ENCODE measurements at places on chromosomes 13 and 19.

GRCh38 chr13:42786715-42787114 lies 5.3 kb downstream of the FAM216B start:
- DNase-seq = no peak

DNA sequence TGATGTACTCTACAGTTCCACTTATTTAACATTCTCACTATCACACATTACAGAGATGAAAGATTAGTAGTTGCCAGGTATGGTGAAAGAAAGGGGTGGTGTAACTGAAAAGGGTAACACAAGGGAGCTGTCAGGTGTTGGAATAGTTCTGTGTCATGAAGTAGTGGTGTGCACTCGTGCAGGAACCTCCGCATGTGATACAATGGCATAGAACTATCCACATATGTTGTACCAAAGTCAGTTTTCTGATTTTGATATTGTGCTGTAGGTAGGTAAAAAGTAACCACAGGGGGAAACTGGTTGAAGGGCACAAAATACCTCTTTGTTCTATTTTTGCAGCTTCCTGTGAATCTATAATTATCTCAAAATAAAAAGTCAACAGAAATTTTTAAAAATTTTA lies 24.4 kb upstream of the RPL21 start:
- DNase-seq = no peak

DNA sequence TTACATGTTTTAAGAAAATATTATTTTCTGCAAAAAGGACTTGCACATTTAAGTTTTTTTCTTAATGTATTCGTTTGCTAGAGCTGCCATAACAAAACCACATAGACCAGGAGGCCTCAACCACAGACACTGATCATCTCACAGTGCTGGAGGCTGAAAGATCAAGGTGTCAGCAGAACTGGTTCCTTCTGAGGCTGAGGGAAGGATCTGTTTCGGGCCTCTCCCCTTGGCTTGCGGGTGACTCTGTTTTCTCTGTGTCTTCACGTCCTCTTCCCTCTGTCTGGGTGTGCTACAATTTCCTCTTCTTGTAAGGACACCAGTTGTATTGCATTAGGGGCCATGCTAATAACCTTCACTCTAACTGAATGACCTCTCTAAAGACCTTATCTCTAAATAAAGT lies 364.2 kb downstream of the IRS2 start:
- DNase-seq = peak; percentile 4

- DNase-seq = no peak
Observed at GRCh38 chr19:55303477-55303876, 19.7 kb downstream of the BRSK1 start.

- peak; percentile 91 for DNase-seq
Observed at GRCh38 chr19:47243776-47244547, 12.4 kb upstream of the CCDC9 start.

DNA sequence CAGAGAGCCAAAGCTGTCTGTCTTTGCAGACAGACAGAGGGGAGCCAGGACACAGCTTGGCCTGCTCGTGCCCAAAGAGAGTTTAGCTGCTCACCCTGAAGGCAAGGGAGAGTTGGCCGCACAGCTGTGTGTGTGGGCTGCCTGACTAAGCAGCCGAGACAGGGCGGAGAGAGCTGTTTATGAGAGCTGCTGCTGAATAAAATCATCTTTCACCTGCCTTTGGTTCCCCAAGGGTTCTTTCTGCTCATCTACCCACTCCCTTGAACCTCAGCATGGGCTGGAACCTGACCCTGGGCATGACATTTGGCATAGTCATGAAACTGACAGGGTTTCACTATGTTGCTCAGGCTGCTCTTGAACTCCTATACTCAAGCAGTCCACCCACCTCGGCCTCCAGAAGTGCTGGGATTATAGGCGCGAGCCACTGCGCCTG lies 98.2 kb downstream of the RBM26 start:
- DNase-seq = peak; percentile 33

DNA sequence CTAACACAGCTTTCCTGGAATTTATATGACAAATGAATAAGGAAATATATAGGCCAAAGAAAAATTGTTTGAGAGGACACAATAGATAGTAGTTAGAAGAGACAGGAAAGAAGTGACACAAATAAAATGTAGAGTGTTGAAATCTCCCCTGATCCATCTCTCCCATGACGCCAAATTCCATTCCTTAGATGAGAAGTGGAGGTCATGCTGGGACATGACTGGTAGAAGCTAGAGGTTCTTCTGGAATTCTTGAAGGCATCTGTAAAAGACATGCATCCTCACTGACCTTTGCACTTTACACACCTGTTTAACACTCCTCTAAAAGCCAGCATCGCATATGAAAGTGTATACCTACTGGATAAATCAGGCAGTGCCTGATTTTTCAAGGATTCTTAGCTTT lies 67.8 kb downstream of the DGKH start:
- DNase-seq = no peak

DNA sequence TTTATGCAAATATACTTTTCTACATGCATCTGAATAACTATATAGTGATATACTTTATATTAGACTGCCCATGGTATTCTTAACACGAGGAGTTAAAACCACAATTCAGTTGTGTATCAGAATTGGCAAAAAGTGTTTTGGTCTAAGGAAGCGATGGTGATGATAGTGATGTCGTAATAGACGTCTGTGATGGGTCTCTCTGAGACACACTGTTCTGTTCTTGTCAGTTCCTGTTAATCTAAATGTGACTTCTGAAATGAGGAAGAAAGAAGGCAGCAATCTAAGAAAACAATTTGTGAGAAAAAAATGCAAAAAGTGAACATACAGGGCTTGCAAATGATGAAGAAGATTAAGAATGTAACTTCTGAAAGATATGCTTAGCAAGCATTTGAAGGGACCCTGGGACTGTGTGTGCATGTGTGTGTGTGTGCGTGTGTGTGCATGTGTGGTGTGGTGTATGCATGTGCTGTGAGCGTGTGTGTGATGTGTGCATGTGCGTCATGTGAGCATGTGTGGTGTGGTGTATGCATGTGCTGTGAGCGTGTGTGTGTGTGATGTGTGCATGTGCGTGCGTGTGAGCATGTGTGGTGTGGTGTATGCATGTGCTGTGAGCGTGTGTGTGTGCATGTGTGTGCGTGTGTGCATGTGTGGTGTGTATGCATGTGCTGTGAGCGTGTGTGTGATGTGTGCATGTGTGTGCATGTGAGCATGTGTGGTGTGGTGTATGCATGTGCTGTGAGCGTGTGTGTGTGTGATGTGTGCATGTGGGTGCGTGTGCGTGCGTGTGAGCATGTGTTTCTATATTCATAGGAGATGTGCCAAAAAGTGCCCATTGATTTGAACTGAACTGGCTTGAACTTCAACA lies 131.8 kb downstream of the IRS2 start:
- no peak for DNase-seq

GRCh38 chr13:90751026-90751425 lies 596.5 kb upstream of the MIR17HG start:
- DNase-seq = no peak

- peak; percentile 30 for DNase-seq
Observed at GRCh38 chr19:5445561-5446055, 9.6 kb upstream of the ZNRF4 start.

DNA sequence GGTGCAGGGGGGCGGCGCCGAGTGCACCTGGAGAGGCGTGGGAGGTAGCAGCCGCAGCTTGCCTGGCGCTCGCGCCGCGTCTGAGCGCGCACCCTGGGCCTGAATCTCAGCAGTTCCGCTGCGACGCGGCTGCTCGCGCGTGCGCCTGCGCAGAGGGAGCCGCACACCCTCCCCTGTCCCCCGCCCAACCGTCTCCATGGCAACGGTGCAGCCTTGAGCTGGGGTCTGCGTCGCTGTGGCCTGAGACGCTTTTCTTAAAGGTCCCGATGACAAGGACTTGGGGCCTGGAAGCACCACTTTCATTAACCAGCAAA lies at the start of gene PNMA8B:
Gene PNMA8B (minus strand): TSS at position 82 of the 314 bp plus-strand sequence. CDS start 402 bp downstream, outside the sequence.
- DNase-seq = peak; percentile 80

DNA sequence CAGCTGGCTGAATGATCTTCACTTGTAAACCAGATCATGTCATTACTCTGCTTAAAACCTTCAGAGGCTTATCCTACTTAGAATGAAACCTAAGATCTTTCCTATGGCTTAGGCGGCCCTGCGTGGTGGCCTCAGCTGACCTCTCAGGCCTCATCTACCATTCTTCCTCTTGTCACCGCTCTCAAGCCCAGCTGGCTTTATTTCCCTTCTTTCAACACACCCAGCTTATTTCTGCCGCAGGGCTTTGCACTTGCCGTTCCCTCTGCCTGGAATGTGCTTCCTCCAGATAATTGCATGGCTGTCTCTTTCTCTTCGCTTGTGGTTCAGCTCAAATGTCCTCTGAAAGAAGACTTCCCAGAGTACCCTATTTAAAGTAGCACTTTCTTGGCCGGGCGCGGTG lies 3.6 kb upstream of the ASF1B start:
- DNase-seq = no peak

All from RPMI8226 (cell line).